NCI-H1694 treated with DMSO at 0.1 percent for 48 hours (cell line): ENCODE measurements at places on chromosomes 3 and 15.

DNA sequence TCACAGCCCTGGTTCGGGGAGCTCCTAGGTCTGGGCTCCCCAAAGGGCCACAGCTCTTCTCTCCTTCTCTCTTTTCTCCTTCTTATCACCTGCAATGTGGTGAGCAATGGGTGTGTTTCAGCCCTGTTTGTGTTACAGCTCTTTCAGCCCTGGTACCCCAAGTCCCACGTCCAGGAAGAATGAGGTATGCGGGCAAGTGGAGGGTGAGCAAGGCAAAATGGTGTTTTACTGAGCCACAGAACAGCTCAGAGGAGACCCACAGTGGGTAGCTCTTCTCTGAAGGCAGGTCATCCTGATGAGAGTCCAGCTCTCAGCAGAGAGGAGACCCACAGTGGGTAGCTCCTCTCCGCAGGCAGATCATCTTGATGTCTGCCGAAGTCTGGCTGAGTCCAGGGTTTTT is 86.8 kb downstream of the BFSP2 start:
- no peak for DNase-seq

DNA sequence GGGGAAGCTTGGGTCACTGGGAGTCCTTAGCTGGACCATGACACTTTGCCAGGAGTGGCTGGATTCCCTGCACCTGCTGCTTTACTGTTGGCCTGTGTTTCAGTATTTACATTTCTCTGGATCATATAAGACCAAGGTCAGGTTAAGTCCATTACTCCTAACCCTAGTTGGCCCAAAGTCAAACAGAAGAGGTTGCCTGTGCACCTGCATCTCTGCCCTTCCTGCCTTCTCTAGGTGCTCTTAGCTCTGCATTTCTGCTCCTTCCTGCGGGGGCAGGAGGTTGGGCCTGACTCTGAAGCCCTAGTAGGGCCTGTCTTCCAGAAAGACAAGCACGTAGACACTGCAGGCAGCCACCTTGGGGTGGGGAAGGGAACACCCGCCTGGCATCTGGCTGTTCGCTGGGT is 124.3 kb downstream of the RPLP1 start:
- DNase-seq: no peak

GRCh38 chr3:194686414-194686815 is 732 bp downstream of the FAM43A start:
- no peak for DNase-seq

DNA sequence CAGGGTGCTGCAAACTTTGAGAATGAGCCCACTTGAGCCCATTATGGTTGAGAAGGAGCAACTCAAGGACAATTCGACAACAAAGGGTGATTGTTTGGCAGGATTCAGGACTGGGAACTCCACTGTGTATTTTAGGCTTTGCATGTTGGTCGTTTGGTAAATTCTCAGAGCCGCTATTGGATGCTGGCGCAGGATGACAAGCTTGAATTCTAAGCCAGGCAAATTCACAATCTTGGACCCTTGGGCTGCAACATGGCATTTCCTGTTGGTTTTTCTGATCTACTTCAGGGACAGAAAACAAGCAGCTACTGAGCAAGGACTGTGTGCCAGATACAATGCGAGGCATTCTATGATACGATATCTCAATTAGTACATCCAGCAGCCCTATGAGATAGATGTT is 82.8 kb downstream of the RYR3 start:
- DNase-seq: no peak

DNA sequence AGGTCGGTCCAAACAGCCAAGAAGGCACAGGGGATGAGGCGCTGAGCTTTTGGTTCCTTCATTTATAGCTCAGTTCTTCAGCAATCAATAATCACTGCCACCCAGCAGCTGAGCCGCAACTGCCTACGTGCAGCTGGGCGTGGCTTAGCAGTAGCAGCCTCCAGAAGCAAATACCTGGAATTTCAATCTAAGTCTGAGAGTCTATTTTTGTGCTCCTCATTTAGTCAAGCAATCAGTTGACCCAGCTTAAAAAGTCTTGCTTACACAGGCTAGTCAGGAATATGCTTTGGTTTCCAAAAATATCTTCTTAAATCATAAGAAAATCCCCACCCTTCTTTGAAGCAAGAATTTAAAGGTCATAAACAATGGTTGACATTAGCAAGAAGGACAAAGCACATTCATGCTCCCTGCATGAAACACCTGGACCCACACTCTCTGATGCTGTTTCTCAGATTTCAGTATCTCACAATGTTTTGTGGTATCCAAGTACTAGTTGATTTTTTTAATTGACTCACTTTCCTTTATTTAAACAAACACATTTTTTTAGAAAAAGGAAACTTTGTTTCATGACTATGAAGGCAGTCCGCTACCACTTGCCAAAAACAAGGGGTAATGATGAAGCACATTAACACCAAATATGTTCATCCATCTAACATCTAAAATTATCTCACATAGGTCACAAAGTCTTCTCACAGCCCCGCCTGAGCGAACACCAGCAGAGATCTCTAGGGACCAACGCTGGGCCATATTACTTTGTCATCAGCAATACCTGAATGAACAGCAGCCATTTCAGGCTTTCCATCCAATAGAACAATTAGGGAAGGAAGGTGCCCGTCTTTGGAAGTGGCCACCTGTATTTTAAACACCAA is 106.1 kb downstream of the OXNAD1 start:
- no peak for DNase-seq

- no peak for DNase-seq
Measured at GRCh38 chr3:117868766-117869165, 1159.2 kb downstream of the TUSC7 start.

DNA sequence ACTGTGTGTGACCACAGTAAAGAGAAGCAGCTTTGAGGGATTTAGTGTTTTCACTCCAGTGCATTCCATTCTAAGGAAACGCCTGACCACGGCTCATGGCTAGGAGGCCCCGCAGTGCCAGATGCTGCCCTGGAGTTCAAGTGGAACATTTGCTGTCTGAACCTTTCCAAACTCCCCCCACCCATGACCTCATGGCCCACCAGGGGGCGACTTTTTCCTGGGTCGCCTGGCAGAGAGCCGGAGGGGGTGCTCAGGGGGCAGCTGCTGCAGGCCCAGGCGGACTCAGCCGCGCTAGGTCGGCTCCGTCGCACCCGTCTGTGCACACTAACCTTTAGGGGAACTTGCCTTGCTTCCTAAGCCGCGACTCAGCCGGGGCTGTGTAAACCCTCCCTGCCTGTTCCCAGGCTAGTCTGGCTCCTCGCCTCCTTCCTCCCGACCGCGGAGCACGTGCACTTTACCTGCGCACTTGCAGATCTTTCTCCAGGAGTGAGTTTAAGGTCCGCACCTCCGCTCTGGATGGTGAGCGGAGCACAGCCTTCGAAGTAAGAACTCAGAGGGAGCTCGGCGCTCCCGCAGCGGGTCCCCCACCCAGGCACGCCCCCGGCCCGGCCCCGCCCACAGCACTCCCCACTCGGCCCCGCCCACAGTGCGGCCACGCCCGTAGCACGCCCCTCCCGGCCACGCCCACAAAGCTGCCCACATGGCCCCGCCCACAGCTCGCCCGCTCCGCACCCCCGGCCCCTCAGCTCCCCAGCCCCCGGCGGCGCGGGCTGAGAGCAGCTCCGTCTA is at the start of gene OCA2:
TSS of gene OCA2 (minus strand) at position 550 of the 789 bp plus-strand sequence. CDS start 17,441 bp downstream, outside the sequence.
- DNase-seq: peak; percentile 15
